ENCODE measurements at places on chromosomes 7 and 10.

DNA sequence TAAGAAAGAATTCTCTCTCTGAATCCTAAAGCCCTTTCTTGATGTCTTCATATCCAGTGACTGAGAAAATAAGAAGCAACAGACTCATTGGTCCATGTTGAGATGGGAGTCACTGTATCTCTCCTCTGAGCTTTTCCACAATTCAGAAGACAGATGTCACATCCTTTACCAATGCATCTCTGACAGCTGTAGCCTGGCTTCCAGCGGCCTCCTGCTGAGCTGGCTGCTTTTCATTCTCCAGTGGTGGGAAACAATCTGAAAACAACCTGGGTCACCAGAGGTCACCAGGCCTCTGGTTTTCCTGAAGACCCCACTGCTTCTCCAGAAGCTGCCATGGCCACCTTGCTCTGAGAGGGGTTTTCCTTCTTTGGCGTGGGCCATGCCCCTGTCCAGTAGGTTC lies 18.3 kb upstream of the RPA3 start:
- DNase-seq = no peak

DNA sequence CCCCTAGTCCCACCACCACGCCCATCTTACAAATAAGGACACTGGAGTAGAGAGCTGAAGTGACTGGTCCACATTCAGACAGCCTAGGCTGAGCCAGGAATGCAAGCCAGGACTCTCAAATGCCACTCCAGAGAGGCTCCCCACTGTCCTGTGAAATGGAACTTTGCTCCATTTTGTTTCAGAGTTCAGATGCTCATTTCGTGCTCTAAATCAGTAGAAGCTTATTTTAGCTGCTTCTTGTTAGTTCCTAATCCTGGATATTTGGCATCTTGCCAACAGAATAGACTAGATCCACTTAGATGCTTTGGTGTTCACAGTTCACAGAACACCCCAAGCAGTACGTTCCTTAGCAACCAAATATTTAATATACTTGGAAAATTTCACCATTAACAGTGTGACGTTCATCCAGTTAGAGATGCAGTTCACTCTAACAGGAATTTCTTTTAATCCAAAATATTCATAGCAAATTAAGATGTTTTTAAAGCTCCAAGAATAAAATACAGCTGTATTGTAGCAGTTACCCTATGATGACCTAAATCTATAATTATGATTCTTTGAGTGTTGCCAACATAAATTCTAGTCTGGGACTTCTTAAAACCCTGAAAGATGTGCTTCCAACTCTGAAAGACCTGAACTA lies 7.3 kb downstream of the MMP21 start:
- no peak for DNase-seq

- no peak for DNase-seq
Measured at GRCh38 chr7:35805876-35806275, 5.0 kb downstream of the SEPTIN7 start.

DNA sequence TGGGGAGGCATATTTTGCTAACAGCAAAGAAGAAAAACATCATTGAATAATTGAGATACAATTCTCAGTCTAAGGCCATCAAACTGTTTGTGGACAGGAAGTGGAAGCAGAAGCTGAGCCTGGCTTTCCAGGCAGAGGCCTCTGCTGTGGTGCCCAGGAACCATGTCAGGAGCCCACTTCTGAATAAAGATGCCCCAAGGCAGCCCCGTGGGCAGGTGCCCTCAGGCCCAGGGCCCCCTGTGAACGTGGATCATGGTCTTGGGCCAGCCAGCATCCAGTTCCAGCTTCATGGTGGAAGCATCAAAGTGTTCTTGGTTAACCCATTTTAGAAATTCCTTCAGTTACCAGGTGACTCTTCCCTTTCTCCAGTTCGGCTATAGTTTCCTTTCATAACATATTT lies 346.8 kb downstream of the PTPRN2 start:
- DNase-seq = no peak

DNA sequence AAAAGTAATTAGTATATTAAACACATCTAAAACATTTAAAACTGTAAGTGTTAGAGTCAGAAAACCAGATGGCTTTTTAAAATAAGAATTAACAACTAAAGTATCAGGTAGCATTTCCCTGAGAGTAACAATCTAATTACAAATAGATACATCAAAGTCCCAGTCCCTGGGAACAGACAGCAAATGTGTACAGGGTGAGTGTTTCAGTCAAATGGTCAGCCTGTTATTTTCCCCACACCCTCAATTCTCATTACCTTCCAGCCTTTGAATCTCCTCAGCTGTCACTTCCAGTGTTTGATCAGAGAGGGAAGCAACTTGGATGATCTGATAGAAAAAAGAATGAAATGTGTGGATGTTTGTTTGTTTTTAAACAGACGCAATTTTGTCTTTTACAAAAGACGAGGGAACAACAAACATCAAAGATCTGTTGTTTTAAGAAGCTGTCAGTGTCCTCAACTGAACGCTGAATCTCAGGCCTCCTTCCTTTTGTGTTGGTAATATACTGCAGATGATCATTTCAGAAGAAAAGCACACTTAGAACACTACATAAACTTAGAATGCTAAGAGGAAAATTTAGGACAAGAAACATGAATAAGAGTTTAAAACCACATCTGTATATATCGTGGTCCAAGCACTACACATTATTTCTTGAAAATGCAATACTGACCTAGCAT lies 29.8 kb downstream of the CEP41 start:
- DNase-seq = no peak

GRCh38 chr10:132993271-132994184 lies 51.2 kb upstream of the CFAP46 start:
- no peak for DNase-seq

GRCh38 chr7:1160670-1161021 lies 650 bp upstream of the ZFAND2A start:
- DNase-seq = no peak

DNA sequence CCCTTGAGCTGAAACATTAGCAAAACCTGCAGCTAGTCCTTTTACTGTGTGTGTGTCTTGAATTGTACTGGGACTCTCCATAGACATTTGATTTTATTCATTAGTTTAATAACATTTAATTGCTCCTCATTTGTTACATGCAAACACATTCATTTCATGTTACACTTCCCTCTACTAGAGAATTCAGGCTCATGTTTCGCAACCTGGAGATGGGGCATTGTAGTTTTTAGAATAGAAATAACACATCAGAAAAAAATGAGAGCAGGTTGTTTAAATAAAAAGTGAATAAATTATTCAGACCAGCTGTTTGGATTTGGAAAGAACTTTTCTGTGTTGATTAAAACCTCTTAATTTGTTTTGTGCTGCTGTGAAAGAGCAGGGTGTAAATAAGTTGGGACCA lies 243.9 kb downstream of the ETV1 start:
- DNase-seq = no peak

GRCh38 chr10:21534280-21534586 lies 201 bp downstream of the MLLT10 start:
- DNase-seq = no peak

GRCh38 chr10:93034426-93034825 lies 26.2 kb upstream of the CYP26C1 start:
- no peak for DNase-seq
